ENCODE measurements at places on chromosomes 12 and 14.
A peak's percentile ranks its signal among the peaks of the same experiment; 100 is the strongest.

- DNase-seq, result no peak
Observed at GRCh38 chr14:47949006-47949405, 273.6 kb upstream of the MDGA2 start.

DNA sequence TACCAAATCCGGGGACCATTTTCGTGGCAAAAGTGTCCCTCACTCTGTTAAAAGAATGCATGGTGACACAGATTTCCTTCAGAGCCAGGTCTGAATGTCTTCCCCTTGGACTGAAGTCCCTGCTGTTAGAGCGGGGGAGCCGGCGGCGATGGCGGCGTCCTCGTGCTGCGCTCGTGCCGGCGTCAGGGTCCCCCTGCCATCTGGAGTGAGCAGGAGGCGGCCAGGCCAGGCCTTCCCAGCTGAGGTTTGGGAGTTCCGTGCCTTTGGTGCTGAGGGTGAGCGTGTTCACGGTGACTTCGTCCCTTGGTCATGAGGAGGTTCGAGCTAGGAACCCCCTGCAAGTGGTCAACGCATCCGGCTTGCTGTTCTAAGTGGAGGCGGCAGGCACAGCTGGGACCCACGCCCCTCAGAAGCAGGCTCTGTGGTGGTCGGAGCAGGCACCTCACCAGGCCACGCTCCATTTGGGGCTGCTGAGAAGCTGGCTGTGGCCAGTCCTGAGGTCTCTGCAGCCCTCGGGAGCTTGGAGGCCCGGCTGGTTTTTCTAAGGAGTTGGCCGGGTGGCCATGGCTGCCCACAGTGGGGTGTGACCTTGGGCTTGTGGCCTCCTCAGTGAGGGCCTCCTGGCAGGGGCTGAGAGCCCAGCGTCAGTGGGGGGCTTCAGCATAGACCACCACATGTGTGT is 9.5 kb downstream of the ZFYVE21 start:
- no peak for DNase-seq

DNA sequence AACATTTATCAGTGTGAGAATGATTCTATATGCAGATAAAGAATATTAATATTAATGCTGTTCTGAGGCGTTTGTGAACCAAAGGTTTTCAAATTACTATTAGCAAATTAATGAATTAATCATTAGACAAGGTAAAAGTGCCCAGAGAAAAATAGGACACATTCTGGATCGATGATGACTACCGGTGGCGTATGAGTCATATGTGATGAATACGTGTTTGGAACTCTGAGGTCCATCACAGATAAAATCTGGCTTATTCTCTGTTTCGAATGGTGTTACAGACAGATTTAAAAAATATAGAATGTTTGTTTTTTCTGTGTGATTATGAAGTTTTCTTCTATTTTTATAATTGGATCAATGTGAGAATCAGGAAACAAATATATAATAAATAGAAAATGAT is 79.2 kb upstream of the RTL1 start:
- no peak for DNase-seq

- DNase-seq, result no peak
Observed at GRCh38 chr12:26466726-26467125, 271.4 kb downstream of the SSPN start.

GRCh38 chr14:84987042-84987441 is 542.9 kb upstream of the FLRT2 start:
- no peak for DNase-seq

- peak; percentile 3 for DNase-seq
Observed at GRCh38 chr12:128823216-128823915, 392 bp downstream of the SLC15A4 start.

- no peak for DNase-seq
Observed at GRCh38 chr12:67275380-67275913, 6.3 kb downstream of the CAND1 start.

DNA sequence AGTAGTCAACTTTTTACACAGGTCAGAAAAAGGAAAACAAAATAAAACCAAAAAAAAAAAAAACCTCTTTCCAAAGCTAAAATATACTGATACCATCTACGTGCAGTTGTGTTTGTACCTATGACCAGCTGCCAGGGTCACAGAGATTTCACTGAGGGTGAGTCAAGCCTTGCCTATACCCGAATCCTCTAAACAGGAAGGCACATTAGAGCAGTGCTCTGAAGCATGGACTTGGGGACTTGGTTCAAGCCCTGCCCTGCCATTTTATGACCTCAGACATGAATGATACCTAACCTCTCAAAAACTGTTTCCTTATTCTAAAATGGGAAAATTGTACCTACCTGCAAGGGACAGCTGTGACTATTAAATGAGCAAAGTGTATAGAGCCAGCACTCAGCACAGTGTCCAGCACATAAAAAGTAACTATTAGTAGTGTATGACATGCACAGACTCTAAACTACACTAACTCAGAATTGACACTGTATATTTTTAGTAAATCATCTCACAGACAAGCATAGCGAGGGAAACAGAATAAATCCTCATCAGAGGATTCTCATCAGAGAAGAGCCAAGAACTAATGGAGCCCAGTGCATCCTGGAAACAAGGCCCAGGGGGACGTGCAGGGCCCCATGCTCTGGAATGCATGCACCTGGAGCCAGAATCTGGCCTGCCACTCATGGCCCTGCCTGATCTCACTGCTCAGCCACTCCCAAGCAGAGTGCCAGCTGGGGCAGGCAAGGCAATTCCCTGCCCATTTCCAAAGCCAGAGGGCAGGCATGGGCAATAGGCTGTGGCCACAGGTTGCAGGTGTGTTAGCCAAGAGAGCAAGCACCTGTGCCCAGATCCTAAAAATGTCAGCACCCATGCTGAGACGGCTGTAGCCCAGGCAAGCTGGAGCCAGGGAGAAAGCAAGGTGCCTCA is 57.0 kb downstream of the NT5DC3 start:
- no peak for DNase-seq

DNA sequence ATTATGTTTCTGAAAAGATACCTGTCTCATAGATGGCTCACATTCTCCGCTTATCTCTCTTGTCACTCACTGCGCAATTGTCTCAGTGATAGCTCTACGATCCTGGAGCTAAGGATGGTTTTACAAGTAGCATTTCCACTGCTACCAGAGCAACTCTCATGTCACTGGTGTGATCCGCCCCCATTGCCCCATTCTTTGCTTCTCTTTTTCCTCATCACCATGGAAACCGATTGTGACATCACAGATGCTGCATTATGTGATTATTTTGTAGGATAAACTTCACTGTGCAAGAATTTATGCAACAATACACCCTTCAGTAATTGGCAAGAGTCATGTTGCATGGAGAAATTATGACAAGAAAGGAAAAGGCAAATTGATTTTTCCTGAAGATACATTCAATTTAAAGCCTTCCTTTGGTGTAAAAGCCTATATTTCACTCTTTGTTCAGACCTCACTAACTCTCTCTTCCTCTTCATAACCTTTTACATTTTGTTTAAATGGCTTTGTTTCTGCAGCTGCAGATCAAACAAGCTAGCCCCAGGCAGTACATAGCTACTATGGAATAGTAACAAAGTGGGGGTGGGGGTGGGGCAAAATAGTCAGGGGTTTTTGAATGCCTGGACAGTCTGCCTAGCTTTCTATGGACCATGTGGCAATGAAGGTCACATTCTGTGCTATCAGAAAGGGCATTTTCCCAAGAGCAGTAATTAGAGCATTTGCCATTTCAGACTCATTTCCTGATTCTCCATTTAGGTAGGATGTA is 539.8 kb downstream of the NRXN3 start:
- no peak for DNase-seq

DNA sequence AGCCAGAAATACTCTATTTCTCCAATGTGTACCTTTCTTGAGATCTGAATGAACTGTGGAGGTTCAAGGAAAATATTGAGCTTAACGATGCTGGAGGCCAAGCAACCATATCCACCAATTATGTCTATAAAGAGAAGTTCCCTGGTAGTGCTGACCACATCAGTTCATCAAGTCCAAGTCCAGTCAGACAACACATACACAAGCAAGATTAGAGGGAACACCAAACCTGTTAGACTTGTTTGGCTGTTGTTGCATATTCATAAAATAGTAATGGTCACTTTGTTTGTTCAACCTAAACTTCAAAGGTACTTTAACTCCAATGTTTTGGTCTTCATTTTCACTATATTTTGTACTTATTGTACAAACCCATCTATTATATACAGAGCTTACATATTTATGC is 81.6 kb downstream of the LMO3 start:
- no peak for DNase-seq

DNA sequence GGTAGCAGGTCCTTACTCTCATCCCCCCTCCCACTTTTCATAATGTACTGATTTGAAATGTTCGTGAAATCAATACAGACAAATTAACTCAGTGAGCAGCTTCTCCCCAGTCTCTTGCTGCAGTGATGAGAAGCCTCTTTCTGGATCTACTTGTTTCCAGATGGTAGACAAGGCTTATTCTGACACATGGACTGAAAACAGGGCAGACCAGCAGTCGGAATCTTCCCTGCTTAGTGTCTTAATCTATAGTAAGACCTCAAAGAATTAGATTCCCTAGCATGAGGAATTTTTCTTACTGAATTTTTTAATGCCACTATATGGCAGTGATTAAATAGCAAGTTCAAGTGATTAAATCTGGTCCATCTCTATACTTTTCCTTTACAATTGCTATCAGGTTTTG is 120.1 kb downstream of the RGS6 start:
- DNase-seq, result no peak

- DNase-seq, result no peak
Observed at GRCh38 chr14:68786491-68787091, 6.3 kb downstream of the ZFP36L1 start.

- no peak for DNase-seq
Observed at GRCh38 chr12:18970603-18971002, 158.9 kb upstream of the PLEKHA5 start.

- no peak for DNase-seq
Observed at GRCh38 chr12:103801709-103802585, 39.1 kb downstream of the NT5DC3 start.

DNA sequence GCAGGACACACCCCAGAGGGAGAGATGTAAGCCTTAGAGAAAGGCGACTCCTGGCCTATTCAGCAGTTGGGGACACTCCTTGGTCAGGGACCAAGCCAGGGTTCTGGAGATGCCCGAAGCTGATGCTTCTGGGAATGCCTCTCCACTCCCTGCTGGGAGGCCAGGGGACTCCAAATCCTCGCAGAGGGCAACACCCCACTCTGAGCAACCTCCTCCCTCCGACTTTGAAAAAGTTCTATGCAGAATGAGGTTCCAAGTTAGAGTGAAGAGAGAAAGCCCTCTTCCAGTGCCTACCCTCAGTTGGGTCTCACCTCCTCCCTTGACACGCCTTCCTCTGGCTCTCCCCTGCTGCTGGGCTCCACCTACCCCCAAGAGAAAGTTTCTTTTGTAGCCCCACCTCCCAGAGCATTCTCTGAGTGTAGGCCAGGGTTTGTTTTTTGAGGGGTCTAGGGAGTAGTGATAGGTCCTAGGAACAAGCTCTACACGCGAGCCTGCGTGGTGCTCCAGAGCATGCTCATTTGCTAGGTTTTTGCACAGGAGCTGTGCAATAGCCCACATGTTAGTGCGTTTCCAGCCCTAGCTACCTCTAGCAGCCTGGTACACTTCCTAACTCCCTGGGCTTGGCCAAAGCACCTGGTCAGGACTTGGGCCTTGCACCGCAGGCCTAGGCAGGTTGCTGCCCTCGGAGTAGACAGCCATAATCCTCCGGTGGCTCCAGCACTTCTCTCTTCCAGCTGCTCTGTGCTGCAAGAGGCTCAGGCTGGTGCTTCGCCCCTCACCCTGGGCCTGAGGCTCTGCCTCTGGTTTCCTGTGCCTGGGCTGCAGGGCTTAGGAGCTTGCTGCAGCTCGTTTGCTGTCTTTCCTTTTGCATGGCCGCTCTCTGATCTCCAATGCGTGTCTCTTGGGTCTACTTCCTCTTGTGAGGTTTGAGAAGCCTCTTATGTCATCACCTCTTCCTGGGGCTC is 590 bp upstream of the CEBPE start:
- peak; percentile 46 for DNase-seq

- no peak for DNase-seq
Observed at GRCh38 chr14:28952161-28952560, 185.6 kb downstream of the FOXG1 start.

- no peak for DNase-seq
Observed at GRCh38 chr12:71636704-71637115, 26.9 kb downstream of the ZFC3H1 start.

GRCh38 chr12:74641262-74641661 is 103.6 kb downstream of the ATXN7L3B start:
- DNase-seq, result no peak

DNA sequence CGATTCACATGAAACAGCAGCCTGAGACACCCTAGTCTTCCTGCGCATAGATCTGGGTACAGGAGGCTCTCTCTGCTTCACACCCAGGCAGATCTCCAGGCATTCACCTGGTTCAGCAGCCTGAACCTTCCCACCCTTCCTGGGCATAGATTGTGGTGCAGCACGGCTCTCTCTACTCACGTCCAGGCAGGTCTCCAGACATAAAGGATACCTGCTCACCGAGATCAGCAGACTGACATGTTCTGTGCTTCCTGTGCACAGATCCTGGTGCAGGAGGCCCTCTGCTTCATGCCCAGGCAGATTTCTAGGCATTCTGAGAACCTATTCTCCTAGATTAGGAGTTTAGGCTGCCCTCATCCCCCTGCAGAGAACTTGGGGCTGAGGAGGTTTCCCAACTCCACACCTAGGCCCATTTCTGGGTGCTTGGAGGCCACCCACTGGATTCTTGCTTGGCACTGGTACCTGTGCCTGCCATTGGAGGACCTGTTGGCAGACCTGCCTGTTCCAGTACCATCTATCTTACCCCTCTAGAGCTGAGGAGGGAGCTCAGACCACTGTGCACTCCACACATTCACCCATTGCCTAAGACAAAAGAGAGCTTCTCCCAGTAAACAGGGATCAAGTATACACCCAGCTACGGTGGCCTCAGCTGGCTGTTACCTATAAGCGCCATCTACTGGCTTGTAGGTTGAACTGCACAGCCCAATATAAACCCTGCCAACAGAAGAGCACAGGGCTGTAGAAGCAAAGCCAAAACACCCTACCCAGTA is 28.0 kb upstream of the GARIN6 start:
- DNase-seq, result peak; percentile 27

DNA sequence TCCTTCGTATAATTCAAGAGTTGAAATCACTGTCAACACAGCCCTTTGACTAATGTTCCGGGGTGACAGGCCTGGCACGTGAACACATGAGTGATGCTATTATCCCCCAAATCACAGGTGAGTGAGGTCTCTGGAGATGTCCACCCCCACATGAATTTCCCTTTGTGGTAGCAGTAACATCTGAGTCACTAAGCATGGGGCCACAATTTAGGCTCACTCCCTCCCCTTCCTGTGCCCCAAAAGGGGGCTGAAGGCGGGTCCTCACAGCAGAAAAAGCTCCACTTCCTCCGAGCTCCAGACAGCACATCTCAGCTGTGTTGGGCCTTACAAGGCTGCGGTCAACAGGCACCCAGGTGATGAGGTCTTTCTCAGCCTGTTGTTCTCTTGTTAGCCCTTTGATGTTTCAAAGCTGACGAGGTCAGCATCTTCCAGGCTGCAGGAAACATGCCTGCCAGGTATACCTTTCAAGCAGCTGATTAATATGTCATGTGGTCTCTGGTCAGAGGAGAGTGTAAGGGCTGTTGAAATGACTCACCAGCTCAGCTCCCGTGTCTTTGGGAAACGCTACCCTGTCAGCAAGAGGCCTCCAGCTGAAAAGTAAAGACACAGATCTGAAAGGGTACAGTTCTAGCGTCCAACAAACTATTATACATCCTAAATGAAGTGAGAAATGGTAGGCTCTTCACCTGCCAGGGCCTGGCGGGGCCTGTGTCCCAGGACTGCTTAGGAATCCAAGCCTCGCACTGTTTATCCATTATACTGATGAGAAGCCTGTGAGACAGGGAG is 107.3 kb downstream of the ZFP36L1 start:
- peak; percentile 85 for DNase-seq

- DNase-seq, result no peak
Observed at GRCh38 chr12:109389146-109389545, 41.4 kb downstream of the MYO1H start.

GRCh38 chr12:118537481-118537917 is 161.1 kb downstream of the SUDS3 start:
- DNase-seq, result no peak
